ENCODE measurements at places on chromosomes 5 and 9.

DNA sequence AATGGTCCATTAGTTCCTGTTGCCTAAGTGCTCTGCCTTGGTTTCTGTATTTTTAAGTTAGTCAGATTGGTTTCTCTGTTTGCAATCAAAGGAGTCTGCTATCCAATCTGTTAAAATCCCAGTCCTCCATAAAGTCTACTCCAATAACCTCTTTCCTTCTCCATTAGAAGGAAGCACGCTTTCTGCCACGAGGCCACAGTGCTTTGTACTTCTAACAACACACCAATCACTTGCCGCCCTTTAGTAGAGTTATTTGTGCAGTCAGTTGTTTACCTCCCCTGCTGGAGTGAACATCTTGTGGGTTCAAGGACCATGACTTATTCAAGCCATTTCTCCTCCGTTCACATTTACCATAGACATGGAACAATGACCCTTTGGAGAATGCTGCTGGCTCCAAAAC lies 69.0 kb downstream of the GLRA1 start:
- ATAC-seq = no peak

DNA sequence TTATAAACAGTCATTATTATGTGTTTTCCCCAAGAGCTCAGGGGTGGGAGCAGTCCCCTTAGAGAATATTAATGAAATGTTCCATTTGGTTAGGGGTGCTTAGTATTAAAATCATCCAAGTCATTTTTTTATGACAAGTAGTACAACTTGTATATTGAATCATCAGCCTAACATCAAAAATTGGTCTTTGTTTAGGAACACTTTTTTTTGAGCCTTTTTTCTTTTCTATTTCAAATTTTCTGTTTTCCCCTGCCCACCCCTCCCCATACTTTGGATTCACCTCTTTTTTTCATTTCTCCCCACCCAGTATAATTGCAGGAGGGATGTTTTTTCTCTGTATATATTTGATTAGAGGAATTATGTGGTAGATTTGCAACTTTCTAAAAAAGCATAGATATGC lies 25.8 kb downstream of the RBM27 start:
- ATAC-seq = no peak

DNA sequence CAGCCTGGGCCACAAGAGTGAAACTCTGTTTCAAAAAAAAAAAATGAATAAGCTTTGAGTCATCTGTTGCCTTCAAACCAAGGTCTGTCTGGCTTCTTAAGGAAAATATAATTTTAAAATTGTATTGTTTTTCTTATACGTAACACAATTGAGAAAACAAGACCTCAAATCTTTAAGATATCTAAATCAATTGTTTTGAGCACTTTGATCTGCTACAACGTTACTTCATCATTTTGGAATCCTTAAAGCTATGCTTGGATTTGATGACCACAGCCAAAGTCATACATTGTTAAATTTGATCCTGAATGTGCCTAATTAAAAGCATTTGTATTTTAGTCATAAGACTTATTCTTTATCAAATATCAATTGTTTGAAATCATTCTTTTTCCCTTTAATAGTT lies 37.7 kb upstream of the VCAN start:
- ATAC-seq = no peak

DNA sequence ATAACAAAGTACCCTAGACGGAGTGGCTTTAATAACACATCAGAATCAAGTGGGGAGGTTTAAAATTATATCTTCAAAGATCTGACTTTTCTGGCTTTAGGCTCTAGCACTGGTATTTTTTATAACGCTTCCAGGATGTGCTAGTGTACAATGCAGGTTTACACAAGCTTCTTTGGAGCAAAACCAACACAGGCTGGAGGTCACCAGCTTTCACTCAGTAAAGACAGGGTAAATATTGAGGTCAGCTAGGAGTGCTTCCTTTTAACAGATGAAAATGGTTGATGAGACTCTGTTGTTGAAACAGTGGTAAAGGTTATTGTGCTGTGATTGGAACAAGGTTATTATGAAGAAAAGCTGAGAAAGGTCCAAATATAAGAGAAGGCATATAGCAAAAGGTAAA lies 414.2 kb downstream of the TAF11L14 start:
- ATAC-seq = no peak

GRCh38 chr9:14366076-14366475 lies 52.1 kb upstream of the NFIB start:
- ATAC-seq = no peak

DNA sequence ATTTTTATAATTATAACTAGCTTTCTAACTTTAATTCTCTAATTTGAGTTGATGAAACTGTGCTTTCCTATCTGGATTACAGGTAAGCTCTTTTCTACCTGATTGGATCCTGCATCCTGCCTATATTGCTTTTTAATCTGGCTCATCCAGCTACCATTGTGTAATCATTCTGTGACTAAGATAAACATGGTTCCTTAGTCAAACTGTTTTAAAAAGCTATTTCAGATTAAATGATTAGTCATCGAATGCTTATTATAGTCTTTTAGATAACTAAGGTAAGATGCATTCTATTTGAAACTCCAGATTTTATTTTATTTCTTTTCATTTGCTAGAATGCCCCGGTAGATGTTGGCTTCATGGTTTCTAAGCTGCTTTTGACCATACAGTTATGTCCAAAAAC lies 50.7 kb downstream of the ICE1 start:
- no peak for ATAC-seq

DNA sequence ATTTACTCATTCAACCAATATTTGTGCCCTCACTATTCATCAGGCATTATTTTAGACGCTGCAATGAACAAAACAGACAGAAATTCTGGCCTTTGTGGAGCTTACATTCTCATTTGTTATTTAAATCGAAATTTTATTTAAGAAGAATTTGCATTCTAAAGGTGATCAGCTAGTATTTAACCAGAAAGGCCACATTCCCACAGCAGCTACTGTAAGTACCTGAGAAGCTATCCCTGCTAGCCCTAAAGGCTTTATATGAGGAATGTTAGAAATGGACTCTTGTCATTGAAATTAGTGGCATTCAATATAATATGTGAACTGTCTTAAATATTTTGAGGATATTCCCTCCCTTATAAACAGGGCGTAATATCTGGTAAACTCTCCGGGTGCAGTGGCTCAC lies 35.0 kb upstream of the GOLM1 start:
- ATAC-seq = no peak

DNA sequence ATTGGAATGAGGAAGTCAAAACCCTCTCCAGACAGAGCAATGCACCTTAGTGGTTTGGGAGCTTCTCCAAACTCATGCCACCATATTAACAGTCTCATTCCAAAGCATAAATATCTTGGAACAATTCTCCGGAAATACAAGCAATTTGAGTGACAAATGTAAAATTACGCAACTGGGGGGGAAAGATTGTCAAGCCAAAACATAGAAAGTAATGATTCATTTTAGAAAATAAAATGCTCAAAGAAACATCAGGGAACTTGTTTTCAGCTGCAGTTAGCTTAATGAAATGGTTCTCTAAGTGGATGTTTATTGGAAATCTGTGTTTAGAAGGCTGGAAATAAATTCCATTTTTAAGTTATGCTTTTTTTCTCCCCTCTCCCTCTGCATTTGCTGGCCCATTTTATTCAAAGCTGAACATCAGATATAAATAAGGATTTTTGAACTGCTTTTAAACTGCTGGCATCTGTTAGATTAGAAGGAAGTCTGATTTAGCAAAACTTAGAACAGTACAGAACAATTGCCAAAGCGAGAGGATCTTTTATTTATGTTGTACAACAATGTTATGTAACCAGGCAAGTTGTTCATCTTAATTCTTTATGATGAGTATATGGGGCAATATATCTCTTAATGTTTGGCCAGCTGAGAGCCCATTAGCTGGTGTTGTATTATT lies 551.9 kb downstream of the PRELID2 start:
- no peak for ATAC-seq

DNA sequence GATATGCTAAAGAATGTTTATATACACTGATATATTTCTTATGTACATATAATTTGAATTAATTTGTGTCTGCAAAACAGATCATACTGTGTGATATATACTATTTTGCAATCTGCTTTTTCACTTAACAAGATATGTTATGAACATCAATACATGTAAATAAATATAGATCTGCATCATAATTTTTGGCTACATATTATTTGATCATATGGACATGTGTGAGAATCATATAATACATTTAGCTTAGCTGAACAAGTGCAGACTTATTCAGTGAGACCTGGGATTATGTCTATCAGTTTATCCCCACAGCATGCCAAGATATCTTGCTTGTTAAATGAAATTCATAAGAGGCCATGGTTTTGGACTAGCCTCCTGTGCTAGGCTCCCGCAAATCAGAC lies 474.3 kb downstream of the ARHGEF28 start:
- no peak for ATAC-seq

- ATAC-seq = peak; percentile 38
These were observed 44.0 kb downstream of the IRF1 start for GRCh38 chr5:132446621-132447020.

GRCh38 chr5:139394123-139394653 lies 716 bp downstream of the PROB1 start:
- ATAC-seq = no peak

GRCh38 chr5:173075137-173075843 lies 19.1 kb downstream of the CREBRF start:
- ATAC-seq = no peak

- no peak for ATAC-seq
These were observed 16.2 kb downstream of the HACD4 start for GRCh38 chr9:21015129-21015815.

GRCh38 chr9:132324425-132324824 lies 30.4 kb downstream of the SETX start:
- ATAC-seq = no peak

DNA sequence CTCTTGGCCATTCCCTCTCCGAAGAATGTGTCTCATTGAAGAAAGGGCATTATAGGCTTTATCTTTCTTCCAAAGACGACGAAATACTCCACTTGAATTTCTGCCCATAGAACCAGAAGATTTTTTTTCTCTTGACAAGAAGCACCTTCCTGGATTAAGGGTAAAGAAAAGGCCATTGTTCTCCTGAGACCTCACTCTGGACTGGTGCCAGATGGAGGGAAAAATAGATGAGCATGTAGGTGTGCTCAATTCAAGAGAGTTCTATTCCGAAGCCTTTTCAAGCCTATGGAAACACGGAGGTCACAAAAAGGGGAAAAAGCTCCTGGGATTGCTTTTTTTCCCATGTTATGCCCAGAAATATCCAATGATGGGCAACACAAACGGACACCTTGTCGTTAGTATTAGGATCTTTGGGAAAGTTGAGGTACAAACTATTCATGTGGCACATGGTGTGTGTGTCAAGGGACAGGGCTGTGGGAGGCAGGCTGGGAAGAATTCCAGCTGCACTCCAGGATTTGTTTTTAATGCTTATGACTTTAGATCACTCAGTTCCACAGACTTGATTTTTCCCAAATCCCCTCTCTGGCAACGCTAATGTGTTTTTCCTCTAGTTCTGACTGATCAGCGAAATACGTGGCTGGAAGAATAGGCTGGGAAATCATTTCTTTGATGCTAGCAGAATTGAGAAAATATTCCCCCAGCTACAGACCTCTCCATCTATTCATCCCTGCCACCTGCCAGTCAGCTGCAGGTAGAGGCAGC lies 89.9 kb downstream of the SIL1 start:
- ATAC-seq = no peak

DNA sequence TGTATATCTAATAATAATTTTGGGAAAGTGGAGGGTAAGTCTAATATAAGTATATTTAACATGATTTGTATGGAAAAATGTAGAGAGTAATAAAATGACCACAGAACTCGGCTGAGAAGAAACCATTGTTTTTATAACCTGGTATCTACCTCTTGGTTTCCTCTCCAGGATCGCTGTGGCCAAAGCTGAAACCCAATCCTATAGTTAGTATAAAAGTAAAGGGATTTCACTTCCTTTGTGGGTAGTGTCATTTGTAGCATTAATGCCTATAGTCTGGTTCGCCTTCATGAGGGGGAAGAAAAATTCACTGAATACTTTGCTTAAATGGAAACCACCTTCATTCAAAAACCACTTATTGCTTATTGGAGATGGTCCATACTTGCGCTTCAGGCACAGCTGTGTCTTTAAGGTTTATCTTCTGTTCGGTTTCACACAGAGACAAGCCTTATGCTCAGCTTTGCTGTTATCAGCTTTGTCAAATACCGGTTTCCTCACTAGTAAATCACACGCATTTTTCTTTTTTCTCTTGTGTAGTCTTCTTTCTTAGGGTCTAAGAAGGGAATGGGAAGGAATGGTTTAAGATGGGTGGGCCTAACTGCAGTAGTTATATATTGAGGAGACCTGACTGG lies 12.1 kb downstream of the PIK3R1 start:
- no peak for ATAC-seq

DNA sequence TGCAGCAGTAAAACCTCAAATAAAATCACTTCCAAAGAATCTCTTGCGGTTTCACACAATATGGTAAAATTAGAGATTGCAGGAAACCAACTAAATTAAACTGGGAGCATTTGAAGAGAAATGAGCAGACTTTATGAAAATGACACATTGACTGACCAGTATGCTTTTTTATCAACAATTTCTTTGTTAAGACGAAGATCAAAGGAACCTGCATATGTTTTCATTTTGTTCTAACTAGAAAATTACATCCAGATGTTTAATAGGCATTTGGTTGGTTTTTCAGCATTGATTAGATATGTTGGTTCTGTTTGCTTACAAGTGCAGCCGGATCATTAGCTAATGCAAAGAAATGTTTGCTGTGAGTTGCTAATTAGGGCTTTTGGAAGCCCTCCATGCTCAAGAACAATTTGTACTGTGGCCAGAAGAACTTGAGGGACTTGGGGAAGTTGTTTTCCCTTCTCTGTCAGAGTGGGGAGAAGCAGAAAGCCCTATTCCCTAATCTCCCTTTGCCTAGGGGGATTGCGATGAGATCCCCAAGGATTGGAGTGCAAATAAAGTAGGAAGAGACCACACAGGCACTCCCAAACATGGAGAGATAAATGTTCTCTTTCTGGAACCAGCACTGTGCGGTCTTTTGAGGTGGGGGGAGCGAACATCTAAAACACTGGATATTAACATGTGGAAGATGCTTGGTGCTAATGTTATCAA lies 4.5 kb upstream of the TLE1 start:
- no peak for ATAC-seq

- ATAC-seq = no peak
These were observed 9.3 kb upstream of the SPINK13 start for GRCh38 chr5:148259288-148259687.

- no peak for ATAC-seq
These were observed 151.0 kb downstream of the CACNA1B start for GRCh38 chr9:138028596-138028995.

- no peak for ATAC-seq
These were observed 135.8 kb upstream of the TMEM161B start for GRCh38 chr5:88404405-88404804.

DNA sequence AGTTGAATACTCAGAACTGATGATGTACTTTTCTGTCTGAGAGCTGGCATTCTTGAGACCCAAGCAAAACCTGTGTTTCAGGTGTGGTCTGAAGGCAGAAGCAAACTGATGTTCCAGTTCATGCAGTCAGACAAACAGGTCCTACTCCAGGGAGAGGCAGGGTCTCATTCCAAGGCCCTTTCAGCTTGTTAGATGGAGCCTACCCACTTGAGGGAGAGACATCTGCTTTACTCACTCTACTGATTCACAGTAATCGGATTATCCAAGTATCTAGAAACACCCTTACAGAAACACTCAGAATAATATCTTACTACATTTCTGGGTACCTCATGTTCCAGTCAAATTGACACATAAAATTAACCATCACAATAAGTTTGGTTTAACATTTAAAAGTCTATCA lies 207.8 kb downstream of the KDM4C start:
- no peak for ATAC-seq
